Cortex of kidney (tissue), 1 donor: ENCODE measurements at places on chromosomes 6 and 20.

- no peak for DNase-seq
Observed at GRCh38 chr6:31610968-31611367, 4.1 kb upstream of the AIF1 start.

DNA sequence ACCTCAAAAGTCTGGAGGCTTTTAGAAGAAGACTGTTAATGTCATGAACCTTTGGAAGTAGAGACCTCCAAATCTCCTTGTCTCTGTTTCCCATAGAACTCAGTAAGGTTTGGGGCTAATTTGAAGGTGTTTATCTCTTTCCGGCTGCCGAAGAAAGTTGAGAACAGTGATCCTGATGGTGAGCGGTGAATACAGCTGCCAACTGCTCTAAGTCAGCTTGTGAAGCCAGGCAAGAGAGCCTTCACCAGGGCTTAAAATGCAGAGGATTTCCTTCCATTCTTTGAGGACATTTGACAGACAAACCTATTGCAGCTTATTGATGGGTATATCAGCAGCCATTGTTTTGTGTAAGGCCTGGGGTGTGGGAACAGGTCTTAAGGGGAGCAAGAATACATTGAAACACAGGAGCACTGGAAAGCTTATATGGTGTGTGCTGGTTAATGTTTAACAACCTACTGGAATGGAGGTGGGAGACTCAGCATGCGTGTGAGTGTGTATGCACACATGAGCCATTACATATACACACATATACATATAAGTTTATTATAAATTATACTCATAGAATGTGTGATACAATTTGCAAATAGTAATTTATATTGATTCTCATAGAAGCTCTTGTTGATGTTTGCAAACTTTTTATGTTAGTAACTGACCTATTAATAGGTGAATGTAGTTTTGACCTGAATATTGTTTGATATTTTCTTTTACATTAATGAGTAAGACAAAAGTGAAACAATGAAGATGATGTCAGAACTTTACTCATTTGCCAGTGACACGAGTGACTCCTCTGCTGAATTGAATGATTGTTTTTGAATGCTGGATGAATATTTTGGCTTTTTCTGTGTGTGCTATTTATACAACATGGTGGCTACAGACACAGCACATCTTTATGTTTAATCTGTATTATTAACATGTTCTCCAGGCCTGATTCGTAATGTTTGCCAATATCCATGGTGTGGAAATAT, 18.1 kb downstream of the PLEKHG1 start:
- no peak for DNase-seq

DNA sequence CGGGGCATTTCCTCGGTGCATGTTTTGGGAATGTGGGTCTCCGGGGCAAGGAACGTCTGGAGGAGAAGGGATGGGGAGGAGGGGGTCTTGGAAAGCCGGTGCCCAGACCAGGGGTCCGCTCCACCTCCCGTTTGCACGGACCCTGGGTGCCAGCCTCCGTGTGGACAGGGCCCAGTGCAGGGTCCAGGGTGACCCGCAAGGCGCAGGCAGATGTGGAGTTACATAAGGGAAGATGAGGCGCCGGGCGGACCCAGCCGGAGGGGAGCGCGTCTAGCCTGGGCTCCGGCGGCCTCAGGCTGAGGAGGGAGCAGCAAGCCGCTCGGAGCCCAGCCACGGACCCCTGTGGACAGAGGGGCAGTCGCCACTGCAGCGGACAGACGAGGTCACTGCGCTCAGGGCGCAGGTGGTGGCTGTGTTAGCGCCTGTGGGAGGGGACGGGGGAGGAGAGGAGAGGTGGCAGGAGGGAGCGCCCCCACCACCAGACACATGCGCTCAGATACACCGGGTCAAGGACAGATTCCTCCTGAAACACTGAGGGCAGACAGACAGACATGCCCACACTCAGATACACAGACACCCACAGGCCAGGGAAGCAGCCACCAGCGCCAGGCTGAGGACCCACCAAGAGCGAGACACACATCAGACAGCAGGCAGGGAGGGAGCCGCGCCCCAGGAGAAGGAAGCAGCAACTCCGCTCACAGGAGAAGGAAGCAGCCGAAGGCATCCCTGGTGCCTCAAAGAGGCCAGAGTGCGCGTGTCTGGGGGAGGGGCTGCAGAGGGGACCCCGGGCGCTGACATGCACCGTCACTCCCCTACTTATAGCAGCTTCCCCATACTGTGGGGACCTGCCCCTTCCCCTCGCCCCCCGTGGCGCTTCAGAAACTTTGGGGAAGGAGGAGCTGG, 839 bp upstream of the HRH3 start:
- DNase-seq: no peak

DNA sequence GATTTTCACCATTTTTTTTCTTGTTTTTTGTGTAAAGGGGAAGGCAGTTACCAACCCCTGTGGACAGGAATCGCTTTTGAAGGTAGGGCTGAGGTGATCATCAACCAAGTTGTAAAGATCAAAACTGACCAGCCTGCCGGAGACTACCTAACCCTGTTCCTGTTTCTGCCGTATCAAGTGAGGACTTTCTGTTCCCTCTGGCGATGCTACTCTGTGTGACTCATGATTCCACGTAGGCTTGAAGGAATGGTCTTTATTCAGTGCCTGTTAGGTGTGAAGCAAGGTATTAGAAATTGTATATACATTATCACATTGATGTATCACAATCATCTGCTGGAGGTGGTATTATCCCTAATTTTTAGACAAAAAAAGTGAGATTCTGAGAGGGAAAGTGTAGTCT, 161.3 kb downstream of the SOX4 start:
- no peak for DNase-seq

DNA sequence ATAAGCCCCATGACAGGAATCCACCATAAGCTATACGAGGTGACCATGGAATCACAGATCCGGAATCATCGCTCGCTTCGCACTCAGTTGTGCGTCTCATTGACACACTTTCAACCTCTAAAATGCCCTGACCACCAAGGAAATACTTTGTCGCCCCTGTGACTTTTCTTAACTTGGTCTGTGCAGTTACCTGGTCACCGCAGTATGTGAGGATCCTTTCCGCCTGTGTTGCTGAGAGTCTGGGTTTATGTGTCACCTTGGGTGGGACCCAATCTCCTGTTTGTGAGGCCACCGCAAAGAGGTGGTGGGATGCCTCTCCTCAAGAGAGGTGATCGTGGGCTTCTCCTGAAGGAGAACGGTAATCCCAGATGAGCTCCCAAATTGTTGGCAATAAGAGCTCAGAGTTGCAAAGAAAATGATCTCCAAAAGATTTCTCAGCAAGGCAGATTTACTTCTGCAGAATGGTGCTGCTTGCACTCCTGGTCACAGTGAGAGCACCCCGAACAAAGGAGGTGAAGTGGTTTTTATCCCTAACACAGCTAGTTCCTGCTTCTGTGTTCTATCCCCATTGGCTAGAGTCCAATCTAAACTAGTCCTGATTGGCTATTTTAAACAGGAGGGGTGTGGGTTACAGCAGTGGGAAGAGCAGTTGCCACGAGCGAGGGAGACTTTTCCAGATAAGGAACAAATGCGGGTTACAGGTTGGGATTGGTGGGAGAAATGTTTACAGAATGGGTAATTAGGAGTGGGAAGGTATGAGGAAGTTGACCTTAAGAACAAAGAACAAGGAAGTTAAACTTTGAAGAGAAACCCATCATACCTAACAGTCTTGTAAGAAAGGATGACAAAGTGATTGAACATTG, 9.1 kb upstream of the ZNFX1 start:
- DNase-seq: no peak

DNA sequence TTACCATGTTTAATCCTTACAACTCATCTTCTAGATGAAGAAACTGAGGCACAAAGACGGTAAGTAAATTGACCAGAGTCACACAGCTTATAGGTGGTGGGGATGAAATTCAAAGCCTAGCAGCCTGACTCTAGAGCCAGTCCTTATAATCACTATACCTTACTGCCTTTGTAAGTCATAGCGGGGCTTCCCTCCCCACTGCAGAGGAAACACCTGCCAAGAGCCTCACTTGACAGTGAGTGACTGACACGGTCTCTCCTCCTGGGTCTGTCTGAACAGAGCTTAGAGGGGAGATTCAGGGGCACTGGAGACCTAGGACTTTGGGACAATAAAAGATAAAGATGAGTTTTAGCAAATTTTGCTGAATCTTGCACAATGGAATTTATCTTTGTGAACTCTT, 12.8 kb downstream of the SUN5 start:
- no peak for DNase-seq

GRCh38 chr20:17765017-17765416, 65.3 kb downstream of the BANF2 start:
- no peak for DNase-seq

GRCh38 chr20:8755340-8756118, 313.4 kb upstream of the PLCB4 start:
- DNase-seq: no peak

DNA sequence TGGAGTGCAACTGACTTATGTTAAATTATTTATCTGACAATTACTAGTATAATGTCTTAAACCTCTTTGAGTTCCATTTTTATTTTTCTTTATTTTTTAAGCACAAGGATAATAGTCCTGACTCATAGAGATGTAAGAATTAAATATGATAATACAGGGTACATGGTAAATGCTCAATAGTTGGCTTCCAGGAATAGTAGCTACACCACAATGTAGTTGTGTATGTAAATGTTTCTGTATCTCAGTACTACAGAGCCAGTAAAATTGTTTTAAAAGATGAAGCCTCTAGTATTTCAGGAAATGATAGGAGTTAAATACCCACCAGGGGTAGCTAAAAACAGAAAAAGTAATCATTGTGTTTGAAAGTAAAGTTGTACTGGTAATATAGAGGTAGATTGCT, 487.4 kb upstream of the IRAK1BP1 start:
- no peak for DNase-seq

- no peak for DNase-seq
Observed at GRCh38 chr20:57402206-57403125, 11.3 kb downstream of the RBM38 start.

DNA sequence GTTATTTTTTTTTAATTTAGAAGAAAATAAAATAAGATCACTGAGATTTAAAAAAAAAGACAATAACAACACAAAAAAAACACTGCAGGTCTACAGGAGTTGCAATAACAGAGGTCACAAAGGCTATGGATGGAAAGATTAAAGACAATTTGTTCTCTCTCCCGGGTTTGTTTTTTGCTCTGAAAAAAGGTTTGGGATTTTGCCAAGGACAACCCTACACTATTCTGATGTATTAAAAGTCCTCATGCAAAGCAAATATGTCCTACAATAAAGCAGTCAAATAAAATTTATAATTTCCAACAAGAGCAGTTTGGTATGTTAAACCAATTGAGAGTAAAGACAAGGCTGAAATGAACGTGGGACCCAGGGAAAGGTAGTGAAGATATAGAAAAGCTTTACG, 55.6 kb downstream of the PTPRK start:
- DNase-seq: no peak

- no peak for DNase-seq
Observed at GRCh38 chr6:75656479-75656878, 54.8 kb downstream of the SENP6 start.
